Activated CD4-positive, alpha-beta T cell treated with anti-CD3 and anti-CD28 coated beads, Interleukin-2, amount 50 U/mL, for 4 hours (primary cell): ENCODE measurements at places on chromosomes 2 and 18.

DNA sequence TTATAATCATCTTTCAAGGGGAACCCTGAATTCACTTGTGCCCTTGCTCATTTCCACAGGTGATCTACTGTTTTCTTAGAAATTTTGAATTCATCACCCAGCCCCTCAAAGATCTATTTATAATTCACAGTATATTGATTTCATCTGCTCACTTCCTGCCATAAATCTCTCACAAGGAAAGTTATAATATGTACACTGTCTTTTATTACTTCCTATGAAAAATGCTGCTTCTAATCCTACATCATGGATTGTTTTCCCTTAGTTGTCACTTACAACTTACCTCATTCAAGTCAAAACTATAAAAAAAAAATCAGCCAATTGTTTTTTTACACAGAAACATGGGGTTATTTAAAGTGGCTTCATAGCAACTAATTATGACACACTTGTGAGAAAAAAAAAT, 1443.0 kb downstream of the LRP1B start:
- no peak for DNase-seq

- no peak for DNase-seq
Measured at GRCh38 chr2:175518206-175518605, 336.7 kb upstream of the ATP5MC3 start.

DNA sequence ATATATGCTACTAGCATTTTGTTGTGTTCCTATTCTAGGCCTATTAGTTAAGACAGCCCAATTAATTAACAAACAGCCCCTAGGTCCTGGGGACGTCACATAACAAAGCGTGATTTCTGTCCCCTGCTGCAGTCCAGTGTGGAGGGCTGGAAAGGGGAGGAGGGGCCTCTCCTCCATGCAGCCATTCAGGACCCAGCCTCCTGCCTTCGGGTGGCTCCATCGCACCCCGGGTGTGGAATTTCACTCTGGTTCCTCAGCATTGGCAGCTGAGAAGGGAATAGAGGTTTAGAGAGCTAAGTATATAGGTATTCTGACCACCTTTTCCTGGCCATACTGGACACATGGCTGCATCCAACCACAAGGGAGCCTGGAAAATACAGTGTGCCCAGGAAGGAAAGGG, 42.4 kb downstream of the MC2R start:
- DNase-seq: no peak

- no peak for DNase-seq
Measured at GRCh38 chr2:85663594-85664565, 4.1 kb downstream of the SFTPB start.

DNA sequence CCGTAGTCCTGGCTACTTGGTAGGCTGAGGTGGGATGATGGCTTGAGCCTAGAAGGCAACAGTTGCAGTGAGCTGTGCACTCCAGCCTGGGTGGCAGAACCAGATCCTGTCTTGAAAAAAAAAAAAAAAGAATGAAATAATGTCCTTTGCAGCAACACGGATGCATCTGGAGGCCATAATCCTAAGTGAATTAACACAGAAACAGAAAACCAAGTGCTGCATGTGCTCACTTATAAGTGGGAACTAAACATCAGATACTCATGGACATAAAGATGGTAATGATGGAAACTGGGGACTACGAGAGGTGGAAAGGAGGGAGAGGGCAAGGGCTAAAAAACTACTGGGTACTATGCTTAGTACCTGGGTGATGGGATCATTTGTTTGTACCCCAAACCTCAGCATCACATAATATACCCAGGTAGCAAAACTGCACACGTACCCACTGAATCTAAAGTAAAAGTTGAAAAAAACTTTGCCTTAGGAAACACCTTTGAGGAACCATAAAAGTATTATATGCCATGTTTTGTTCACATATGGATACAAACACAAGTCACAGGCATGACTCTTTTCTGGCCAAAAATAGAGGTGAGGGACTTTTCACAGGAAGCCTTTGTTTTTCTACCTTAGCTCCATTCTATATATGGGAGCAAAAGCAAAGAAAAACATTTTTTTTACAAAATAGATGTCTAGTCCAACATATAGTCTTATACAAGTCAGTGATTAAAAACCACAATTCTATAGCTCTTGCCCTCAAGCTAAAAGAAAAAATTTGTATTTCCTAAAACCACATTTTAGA, 36.6 kb downstream of the GPR155 start:
- no peak for DNase-seq

DNA sequence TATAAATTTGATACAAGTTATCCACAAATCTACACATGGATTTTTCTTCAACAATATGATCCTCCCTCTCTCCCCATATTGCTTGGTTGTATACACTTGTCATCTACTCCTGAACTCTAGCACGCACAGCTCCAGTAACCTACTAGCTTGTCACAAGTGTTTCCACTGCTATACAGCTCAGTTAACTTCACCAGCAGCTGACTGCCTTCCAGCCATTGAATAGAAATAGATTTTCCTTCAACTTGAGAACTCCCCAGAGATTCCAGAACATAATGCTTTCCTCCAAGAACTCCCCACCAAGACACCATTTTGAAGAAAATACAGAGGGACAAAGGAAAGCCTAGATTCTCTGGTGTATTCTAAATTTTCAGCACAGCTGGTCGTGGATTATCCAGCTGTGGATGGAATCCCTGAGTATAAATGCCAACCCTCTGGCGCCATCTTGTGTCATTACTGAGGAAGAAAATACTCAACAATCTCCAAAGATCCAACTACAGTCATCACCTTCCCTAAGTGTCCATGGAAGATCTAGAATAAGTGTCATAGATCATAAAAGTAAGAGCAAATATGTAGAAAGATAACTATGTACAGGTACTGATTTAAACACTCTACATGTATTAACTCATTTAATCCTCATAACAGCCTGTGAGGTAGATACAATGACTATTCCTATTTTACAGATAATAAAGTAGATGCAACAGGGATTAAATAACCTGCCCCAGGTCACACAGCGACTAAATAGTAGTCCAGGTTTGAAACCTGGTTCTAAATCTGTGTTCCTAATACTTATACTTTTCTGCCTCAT, 156.7 kb downstream of the ARHGAP28 start:
- no peak for DNase-seq

GRCh38 chr2:182971820-182972547, 66.3 kb downstream of the NCKAP1 start:
- DNase-seq: no peak

DNA sequence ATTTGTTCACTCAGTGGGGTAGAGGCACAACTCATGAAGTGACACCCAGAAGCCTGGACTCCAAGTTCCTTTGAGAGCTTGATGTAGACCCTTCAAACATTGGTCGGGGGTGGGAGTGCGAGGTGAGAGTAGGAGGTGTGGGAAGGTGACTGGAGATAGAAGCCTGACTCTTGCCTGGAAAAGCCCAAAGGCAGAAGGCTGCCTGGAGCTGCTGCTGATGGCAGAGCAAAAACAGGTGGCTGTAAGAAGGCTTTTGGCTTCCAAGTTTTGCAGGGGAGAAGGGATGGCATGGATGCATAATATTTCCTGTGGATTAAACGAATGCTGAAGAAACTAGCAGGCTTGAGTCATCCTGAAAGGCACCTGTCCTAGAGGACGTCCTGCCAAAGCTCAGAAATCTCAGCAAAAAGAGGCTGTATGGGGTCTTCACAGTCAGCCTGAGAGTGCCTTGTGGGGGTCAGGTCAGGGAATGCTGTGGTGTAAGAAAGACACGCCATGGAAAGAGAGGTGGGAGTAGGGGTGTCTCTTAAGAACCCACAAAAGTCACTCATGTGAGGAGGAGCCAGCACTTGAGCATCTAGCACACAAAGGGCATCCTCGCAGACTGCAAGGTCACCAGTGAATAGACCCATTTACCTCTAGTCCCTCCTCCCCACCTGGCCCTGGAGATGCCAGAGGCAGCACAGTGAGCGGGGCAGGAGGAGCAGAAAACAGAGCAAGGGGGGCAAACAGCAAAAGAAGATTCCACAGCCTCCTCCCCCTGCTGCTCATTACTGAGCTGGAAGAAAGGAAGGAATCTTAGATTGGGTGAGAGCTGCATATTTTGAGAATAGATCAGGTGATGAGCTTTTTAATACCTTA, 37.5 kb downstream of the FASTKD2 start:
- DNase-seq: no peak

DNA sequence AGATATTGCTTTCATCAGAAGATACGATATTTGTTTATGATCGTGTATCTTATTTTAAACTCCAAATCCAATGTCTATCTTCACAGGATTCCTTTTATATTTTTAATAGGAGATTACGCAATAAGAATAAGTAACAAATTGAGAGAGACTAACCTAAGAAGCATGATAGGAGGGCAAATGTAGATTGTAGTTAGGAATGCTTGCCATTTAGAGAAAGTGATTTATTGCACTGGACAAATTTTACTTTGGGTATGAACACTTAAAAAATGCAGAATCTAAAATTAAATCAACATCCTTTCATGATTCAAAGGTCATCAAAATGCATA, 563.4 kb upstream of the POU3F3 start:
- DNase-seq: no peak

DNA sequence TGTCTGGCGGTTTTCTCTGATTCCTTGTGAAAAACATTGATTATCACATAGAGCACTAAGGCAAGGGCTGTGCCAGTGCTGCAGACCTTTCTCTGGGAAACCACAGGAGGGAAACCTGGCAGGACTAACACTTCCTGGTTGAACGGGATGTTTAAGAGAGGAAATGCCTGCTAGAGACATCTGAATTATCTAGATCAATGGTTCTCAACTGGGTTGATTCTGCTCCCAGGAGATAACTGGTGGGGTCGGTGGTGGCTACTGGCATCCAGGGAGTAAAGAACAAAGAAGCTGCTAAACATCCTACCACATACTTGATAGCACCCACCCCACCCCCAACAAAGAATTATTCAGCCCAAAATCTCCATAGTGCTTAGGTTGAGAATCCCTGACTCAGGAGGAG, 37.5 kb downstream of the DDX18 start:
- no peak for DNase-seq

- DNase-seq: no peak
Measured at GRCh38 chr2:64738026-64738425, 84.3 kb upstream of the SERTAD2 start.

DNA sequence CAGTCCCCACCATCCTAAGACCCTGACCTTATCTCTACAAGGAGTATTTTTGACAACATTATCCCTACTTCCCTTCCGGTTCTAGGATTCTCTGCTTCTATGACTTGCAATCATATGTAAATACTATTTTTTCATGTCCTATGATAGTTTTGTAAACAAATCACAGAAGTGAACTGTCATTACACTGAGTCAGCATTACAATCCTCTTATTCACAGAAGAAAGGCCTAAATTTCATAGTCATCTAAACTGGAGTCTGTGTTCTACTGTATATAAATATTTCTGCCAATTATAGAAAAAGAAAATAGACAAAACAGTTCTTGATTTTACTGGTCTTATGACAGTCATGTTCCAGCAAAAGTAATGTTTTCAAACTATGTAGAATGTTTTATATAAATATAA, 265.1 kb downstream of the NCKAP5 start:
- DNase-seq: no peak

DNA sequence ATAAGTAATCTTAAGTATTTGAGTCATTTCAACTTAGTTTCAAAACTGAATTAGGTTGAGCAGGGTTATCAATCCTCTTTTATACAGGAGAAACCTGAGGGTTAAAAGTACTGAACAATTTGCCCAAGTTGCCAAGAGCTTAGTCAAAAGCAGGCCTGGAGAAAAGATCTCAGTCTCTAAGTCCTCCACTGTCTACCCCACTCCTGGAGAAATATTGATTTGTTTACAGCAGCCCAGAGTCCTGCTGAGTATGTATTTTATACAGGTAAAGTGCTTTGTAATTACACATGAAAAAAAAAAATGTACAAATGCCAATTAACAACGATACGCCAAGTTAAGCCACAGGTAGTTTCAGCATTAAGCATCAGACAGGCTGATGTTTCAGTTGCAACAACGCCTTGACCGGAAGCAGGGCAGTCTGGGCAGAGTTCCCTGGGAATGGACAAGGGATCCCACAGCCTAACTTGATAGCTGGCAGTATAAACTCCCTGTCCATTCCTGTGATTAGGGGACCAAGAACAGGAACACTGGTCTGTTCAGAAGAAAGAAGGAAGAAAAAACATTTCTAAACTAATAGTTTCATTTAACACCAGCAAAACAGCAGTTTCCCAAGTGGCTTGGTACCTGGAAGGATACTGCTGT, 132.9 kb downstream of the MYO5B start:
- DNase-seq: no peak
